Iris pigment epithelial cell (primary cell): ENCODE measurements at places on chromosomes 7 and 10.

- no peak for DNase-seq
These were observed 16.3 kb upstream of the BTBD16 start for GRCh38 chr10:122254831-122255230.

DNA sequence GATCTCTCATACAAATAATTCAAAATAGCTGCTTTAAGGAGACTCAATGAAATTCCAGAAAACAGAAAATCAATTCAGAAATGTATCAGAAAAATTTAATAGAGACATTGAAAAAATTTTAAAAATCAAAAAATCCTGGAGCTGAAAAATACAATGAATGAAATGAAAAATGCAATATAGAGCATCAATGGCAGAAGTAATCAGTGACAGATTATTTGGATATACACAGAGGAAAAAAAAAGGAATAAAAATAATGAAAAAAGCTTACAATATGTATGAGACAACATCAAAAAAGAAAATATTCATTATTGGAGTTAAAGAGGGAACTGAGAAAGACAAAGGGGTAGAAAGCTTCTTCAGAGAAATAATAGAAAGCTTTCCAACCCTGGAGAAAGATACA, 122.9 kb upstream of the KLF14 start:
- DNase-seq = no peak

- no peak for DNase-seq
These were observed 83.5 kb downstream of the TNS3 start for GRCh38 chr7:47498229-47499056.

GRCh38 chr10:42992957-42993390, 83.9 kb upstream of the RET start:
- DNase-seq = no peak

GRCh38 chr7:105339404-105340323, 49.1 kb downstream of the SRPK2 start:
- no peak for DNase-seq
